Anterior cingulate cortex (tissue), 58 donors: ENCODE measurements at places on chromosomes 2 and 18.

GRCh38 chr2:161090411-161090810 lies 69.8 kb upstream of the TANK start:
- DNase-seq = no peak

DNA sequence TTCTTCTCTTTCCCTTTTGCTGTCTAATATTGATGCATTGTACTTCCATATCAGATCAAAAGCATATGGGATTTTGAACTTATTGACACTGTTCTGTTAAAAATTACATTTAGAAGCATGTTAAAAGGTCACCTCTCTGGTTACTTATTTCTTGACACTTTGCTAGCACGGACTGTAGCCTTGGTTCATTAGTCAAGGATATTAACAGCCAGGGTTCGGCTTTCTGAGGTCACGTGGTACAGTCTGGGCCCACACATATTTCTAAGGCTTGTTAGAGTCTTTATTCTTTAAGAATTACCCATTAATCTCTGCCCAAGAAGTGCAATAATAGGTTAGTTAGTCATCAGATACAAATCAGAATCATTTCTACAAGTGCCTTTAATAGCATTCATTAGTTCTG lies 1035.8 kb upstream of the FANCL start:
- DNase-seq = no peak

- no peak for DNase-seq
Measured at GRCh38 chr2:157625296-157625695, 3.4 kb downstream of the ACVR1C start.

DNA sequence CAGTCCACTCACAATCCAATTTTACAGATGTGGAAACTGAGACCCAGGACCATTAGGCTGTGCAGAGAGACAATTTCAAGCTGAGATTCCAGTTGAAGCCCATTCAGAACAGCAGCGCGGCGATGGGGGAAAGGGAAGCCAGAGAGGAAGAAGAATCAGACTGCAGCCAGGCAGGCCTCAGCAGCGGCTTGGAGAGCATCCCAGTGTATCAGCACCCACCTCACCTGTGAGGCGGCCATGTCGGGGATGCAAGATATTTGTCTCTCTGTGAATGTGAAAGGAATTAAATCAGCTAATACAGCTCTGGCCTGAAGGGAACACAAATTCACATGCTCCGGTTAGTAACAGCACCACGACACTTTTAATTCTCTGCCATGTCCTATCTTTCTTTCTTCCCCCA lies 198.0 kb upstream of the SOX11 start:
- DNase-seq = no peak

- DNase-seq = no peak
Measured at GRCh38 chr2:205948883-205949282, 137.1 kb downstream of the INO80D start.

DNA sequence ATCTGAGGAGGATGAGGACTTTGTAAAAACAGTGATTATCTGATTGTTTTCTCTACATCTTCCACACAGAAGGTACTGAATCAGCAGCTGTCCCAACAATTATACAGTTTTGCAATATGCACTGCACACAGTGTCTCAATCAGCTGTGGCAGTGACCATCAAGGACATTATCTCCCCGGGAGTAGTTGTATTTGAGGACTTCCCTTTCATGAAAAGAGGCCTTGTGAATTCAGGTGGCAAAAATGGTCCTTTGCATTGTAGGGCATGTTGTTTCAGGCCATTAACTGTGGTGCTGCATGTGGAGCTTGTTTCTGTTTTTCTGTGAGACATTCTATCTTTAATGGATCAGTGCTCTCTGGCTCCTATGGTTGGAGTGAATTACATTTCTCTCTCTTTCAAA lies 779.4 kb upstream of the FSHR start:
- no peak for DNase-seq

- DNase-seq = no peak
Measured at GRCh38 chr2:42835577-42836371, 43.4 kb upstream of the HAAO start.

DNA sequence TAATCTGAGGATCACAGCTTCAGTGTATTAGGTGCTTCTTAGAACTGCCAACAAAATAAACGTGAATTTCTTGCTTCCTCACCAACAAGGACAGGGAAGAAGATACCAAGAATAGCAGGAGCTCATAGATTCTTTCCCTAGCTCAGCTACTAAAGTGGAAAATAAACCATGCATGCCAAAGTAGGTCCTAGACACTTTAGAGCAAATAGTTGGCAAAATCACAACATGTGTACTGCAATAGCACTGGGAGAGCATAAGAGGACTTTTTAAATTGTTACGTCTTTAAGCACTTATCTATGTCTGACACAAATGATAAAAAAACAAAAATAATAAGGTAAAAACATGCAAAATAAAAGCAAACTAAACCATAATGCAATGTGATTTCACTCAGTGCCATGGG lies 49.5 kb downstream of the SUCLG1 start:
- DNase-seq = no peak

DNA sequence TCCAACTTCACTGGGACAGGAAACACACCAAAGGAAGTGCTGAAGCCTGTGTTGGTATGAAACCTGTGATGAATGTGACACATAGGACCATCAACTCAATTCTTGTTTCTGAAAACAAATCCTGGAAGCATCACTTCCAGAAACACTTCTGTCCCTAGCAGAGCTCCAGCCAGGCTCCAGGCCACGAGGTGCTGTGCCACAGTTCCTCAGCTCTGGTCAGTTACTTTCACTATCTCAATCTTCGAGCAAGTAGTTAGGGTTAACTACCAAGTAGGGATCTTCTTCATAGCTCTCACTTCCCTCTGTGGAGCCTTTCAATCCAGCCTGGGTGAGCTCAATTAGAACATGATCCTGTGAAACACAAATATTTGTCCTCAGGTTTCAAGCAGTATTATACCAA lies 3.6 kb upstream of the LCT start:
- no peak for DNase-seq
